Activated CD4-positive, alpha-beta T cell treated with anti-CD3 and anti-CD28 coated beads for 36 hours (primary cell): ENCODE measurements at places on chromosomes 4 and X.

DNA sequence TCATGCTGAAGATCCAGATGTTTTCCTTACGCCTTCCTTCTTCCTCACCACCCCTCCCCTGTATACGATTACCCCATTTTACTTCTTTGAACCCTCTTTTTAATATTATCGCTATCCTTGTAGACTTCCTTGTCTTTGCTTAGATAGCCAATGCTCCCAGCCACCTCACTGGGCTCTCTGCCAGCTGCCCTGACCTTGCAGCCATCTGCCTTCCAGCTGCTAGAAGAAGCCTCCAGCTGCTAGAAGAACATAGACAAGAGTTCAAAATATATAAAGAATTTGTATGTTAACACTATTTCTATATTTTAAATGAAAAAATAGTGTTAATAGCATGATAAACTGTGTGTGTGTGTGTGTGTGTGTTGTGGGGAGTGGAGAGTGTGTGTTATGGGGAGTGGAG lies 374.7 kb downstream of the ANKRD50 start:
- H3K36me3 ChIP-seq, result no peaks in the 10 kb centered on the region
- no peaks in the 10 kb centered on the region for H3K4me1 ChIP-seq
- H3K27me3 ChIP-seq, result peaks cover 3% of the 10 kb centered on the region
- H3K4me3 ChIP-seq, result no peak overlapping the region
- H3K27ac ChIP-seq, result no peak overlapping the region

DNA sequence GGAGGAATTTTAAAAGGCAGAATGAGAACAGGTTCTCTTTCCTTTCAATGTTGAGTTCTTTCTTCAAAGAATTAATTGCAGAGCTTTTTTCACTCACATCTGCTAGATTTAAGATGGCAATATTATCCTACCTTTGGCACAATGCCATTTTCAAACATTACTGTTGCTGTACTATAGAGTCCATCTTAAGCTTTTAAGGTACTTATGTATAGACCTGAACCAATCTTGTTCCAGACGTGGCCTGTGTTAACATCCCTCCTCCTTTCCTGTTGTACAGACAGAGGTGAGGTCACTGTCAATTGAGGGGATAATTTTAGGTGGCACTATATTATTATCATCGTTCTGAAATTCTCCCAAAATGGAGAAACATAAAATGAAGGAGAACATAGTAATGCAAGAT lies 53.0 kb upstream of the MYOZ2 start:
- no peaks in the 10 kb centered on the region for H3K36me3 ChIP-seq
- no peak overlapping the region for H3K4me3 ChIP-seq
- no peaks in the 10 kb centered on the region for H3K4me1 ChIP-seq
- DNase-seq, result no peak

DNA sequence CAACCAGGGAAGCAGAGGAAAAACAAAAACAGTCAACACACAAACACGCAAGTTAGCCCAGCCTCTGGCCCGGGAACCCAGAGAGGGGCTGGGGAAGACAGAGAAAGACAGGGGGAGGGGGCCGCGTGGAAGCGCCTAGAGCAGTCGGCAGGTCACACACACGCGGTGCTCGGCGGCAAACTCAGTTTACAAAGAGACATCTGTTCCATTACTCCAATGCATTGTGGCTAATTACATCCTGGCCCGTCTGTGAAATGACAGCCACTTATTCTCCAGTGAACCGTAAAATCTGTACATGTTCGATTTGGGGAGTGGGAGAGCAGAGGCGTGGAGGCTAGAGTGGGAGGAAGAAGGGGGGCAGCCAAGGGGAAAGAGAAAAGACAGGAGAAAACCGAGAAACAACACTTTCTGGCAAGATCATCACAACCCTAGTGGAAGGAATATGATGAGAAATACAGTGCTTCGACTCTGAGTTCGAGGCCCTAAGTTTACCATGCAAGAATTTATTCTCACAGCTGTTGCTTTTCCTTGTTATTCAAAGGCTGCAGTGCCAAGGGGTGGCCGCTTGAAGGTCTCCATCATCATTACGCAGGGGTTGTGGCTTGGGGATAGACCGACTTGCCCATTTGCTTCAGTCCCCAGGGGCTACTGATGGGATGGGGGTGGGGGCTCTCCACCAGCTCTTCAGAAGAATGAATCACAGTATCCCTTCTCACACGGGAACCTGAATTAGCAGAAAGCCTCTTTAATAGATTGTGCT lies 167.7 kb downstream of the MGST2 start:
- H3K27me3 ChIP-seq, result no peaks in the 10 kb centered on the region
- H3K4me3 ChIP-seq, result no peak overlapping the region
- DNase-seq, result no peak
- H3K36me3 ChIP-seq, result no peaks in the 10 kb centered on the region
- H3K27ac ChIP-seq, result no peak overlapping the region

GRCh38 chr4:168361365-168362024 lies 42.9 kb upstream of the DDX60 start:
- no peaks in the 10 kb centered on the region for H3K27me3 ChIP-seq
- no peak overlapping the region for H3K4me3 ChIP-seq
- H3K36me3 ChIP-seq, result peaks cover 80% of the 10 kb centered on the region

DNA sequence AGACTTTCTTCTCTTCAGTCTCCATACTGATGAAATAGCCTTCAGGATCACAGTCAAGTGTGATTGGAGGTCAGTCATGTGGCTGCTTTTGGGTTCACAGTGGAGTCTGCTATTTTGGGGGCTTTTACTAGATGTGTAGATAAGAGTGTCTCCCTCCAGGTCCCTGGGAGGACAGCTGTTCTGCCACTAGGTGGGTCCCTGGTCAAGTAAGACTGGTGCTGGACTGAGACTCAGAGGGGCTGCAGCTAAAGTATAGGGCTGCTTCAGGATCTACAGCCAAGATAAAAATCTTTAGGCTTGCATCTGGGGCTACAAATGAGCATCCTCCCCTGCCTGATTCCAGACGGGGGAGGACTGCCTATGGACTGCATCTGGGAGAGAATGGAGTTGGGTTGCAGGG lies 200.7 kb upstream of the ANKRD50 start:
- H3K4me3 ChIP-seq, result no peak overlapping the region
- H3K27ac ChIP-seq, result no peak overlapping the region
- H3K4me1 ChIP-seq, result no peaks in the 10 kb centered on the region
- DNase-seq, result no peak
- H3K36me3 ChIP-seq, result no peaks in the 10 kb centered on the region

- no peak overlapping the region for H3K4me3 ChIP-seq
- H3K27ac ChIP-seq, result no peak overlapping the region
- H3K4me1 ChIP-seq, result no peaks in the 10 kb centered on the region
- DNase-seq, result no peak
Measured at GRCh38 chrX:78540171-78540570, 119.0 kb downstream of the RTL3 start.
